ENCODE measurements at places on chromosomes 12 and 14.
A peak's percentile ranks its signal among the peaks of the same experiment; 100 is the strongest.

DNA sequence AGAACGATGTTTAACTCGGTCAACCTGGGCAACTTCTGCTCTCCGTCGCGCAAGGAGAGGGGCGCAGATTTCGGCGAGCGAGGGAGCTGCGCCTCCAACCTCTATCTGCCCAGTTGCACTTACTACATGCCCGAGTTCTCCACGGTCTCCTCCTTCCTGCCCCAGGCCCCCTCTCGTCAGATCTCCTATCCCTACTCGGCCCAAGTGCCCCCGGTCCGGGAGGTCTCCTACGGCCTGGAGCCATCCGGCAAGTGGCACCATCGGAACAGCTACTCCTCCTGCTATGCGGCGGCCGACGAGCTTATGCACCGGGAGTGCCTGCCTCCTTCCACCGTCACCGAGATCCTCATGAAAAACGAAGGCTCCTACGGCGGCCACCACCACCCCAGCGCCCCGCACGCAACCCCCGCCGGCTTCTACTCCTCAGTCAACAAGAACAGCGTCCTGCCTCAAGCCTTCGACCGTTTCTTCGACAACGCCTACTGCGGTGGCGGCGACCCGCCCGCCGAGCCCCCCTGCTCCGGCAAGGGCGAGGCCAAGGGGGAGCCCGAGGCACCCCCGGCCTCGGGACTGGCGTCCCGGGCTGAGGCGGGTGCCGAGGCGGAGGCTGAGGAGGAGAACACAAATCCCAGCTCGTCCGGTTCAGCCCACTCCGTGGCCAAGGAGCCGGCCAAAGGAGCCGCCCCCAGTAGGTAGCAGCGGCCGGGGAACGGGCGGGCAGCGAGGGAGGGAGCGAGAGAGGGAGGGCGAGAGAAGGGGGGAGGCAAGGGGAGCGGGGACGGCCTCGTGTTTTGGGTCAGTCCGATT, 513 bp downstream of the HOXC11 start:
- no peak for DNase-seq
- peaks cover 11% of the 10 kb centered on the region for H3K27me3 ChIP-seq
- H3K27ac ChIP-seq, result no peak overlapping the region
- H3K36me3 ChIP-seq, result no peaks in the 10 kb centered on the region
- peak overlapping the region; percentile 42 for H3K4me3 ChIP-seq

DNA sequence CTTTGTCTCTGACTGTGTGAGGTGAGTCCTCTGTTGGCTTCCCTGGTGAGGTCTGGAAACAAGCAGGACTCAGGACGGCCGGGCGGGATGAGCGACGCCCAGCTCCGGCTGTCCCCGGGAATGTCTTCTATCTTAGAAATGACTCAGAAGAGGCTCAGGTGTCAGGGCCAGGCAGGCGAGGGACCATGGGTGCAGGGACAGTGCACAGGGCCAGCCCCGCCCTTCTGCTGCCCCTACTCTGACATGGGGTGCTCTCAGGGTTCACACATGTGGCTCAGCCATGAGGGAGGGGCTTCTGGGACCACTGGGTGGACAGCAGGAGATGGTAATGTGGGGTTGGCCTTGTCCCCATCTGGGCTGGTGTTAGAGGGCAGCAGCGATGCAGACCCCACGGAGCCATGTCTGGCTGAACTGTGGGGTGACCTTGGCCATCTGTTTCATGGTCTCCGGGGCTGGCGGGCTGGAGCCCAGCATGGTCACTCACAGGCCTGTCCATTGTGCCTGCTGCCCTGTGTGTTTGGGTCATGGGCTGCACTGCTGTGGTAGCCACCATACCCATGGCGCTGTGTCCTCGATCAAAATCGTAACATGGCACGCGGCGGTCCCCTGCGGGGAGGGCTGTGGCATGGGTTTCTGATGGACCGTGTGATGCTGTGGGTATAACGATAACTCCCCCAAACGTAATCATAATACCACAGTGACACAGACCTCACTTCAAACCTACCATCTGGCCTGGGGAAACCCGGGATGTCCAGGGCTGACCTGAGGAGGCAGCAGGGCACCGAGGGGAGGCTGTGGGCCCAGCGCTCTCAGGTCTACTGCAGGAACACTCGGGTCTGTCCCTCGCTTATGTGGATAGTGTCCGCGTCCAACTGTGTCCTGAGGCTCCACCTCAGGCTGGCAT, 368.8 kb downstream of the TMEM121 start:
- no peaks in the 10 kb centered on the region for H3K36me3 ChIP-seq
- no peak overlapping the region for H3K27ac ChIP-seq
- DNase-seq, result no peak
- H3K4me3 ChIP-seq, result no peak overlapping the region

GRCh38 chr12:124551268-124552144, 15.9 kb downstream of the NCOR2 start:
- H3K27me3 ChIP-seq, result no peaks in the 10 kb centered on the region
- no peak overlapping the region for H3K4me3 ChIP-seq
- H3K4me1 ChIP-seq, result peaks cover 18% of the 10 kb centered on the region
- H3K27ac ChIP-seq, result peak overlapping the region; percentile 67
- DNase-seq, result peak; percentile 52

GRCh38 chr12:12441843-12442461, 85.1 kb downstream of the BORCS5 start:
- no peaks in the 10 kb centered on the region for H3K36me3 ChIP-seq
- peaks cover 6% of the 10 kb centered on the region for H3K4me1 ChIP-seq

DNA sequence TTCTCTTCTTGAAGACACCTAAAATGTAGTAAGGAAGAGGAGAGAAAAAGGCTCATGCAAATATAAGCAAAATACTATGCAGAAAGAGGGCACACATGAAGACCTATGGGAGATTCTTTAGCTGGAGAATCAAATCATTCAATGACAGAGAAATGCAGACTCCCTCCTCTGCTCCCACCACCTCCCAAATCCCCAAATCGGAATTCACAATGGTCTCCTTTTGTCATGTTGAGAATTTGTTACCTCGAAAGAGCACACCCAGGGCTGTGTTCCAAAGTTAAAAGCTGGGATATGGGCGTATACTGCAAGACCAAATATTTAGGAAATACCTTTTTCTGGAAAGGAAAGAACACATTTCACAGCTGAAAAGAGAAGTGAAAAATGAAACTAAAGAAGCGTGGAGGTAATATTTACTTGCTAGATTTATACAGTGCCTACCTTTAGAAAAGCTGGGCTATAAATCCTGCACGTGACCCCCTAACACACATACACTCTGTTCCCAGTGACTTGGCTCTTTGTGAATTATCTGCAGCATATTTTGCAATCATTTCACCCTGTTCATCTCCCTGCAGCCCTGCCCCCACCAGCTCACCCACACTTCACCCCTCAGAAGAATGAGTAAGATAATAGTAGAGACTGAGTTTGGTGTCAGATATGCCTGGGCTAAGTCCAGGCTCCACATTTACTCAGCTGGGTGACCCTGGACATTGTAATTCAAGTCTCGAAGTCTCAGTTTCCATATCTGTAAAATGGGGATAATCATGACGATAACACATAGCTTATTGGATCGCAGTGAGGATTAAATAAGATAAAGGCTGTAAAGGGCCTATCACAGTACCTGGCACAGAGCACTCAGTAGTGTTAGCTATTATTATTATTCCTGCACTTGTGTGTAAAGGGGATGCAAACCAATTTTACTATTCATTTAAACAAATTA, 2.9 kb upstream of the CACNA1C start:
- no peak overlapping the region for H3K27ac ChIP-seq
- no peaks in the 10 kb centered on the region for H3K27me3 ChIP-seq
- H3K4me1 ChIP-seq, result no peaks in the 10 kb centered on the region
- no peak overlapping the region for H3K4me3 ChIP-seq
- no peaks in the 10 kb centered on the region for H3K36me3 ChIP-seq

DNA sequence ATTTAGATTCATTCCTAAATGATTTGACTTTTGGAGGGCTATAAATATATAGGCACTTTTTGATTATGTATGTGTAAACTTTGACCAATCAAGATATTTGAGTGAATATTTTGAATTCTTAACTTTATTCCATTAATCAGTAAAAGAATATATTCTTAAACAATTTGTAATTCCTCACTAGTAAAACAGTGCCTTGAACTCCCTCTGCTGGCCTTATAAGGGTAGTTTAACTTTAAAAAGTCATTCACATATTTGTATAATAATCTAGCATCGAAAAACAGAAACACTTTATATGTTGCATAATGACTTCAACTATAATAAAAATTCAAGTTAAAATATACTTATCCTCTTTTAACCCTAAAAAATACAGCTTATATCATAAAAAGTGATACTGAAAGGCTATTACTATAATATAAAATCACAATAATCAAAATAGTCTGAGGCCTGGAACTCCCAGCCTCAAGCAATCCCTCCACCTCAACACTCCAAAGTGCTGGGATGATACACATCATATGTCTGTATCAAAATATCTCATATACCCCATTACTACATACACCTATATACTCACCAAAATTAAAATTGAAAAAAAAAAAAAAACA, 31.2 kb downstream of the CCDC59 start:
- H3K4me1 ChIP-seq, result no peaks in the 10 kb centered on the region
- H3K4me3 ChIP-seq, result no peak overlapping the region

DNA sequence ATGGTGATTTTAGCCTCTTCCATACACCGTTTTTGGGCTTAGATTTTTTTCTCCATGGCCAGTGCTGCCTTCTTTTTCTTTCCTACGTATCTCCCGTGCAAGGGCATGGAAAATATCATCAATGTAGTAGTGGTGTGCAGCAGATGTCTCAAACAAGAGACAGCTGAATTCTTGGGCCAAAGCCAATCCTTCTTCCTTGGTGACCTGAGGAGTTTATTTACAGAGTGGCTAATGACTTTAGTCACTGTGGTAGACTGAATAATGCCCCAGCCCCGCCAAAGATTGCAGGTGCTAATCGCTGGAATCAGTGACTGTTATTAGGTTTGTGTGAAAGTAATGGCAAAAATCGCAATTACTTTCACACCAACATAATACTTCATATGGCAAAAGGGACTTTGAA, 235.5 kb upstream of the NOS1 start:
- no peak overlapping the region for H3K27ac ChIP-seq
- no peaks in the 10 kb centered on the region for H3K27me3 ChIP-seq
- H3K36me3 ChIP-seq, result no peaks in the 10 kb centered on the region
- H3K4me3 ChIP-seq, result no peak overlapping the region
- DNase-seq, result no peak

- no peaks in the 10 kb centered on the region for H3K36me3 ChIP-seq
- DNase-seq, result no peak
- peaks cover 18% of the 10 kb centered on the region for H3K27me3 ChIP-seq
- no peak overlapping the region for H3K4me3 ChIP-seq
- H3K4me1 ChIP-seq, result no peaks in the 10 kb centered on the region
- H3K27ac ChIP-seq, result no peak overlapping the region
Measured at GRCh38 chr12:113702276-113702675, 230.6 kb upstream of the LHX5 start.

DNA sequence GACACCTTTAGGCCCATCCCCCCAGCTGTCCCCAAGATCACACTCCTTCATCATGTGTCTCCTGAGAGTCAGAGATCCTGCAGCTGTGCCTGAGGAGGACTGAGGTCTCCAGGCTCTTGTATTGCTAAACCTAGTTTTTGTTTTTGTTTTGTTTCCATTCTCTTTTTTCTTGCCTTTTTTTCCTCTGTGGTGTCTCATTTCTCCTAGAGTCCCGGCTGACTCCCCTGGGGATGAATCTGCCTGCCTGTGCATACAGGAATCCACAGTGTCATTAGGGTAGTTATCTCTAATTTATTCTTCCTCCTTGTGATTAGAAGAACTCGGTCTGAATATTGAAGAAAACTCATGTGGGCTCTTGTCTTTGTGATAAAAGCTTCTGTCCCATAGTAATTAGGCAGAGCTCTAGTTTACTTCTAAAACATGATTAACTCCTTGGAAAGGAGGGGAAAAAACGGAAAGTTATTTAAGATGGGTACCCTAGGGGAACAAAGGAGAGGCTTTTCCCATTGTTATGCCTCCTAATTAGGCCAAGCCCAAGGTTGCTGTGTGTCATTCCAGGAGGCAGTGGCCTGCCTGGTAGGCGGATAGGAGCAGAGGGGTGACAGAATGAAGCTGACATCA, 343.2 kb downstream of the ZFP36L1 start:
- H3K36me3 ChIP-seq, result no peaks in the 10 kb centered on the region
- no peak overlapping the region for H3K27ac ChIP-seq
- no peak overlapping the region for H3K4me3 ChIP-seq
- H3K4me1 ChIP-seq, result peaks cover 5% of the 10 kb centered on the region
- no peaks in the 10 kb centered on the region for H3K27me3 ChIP-seq

DNA sequence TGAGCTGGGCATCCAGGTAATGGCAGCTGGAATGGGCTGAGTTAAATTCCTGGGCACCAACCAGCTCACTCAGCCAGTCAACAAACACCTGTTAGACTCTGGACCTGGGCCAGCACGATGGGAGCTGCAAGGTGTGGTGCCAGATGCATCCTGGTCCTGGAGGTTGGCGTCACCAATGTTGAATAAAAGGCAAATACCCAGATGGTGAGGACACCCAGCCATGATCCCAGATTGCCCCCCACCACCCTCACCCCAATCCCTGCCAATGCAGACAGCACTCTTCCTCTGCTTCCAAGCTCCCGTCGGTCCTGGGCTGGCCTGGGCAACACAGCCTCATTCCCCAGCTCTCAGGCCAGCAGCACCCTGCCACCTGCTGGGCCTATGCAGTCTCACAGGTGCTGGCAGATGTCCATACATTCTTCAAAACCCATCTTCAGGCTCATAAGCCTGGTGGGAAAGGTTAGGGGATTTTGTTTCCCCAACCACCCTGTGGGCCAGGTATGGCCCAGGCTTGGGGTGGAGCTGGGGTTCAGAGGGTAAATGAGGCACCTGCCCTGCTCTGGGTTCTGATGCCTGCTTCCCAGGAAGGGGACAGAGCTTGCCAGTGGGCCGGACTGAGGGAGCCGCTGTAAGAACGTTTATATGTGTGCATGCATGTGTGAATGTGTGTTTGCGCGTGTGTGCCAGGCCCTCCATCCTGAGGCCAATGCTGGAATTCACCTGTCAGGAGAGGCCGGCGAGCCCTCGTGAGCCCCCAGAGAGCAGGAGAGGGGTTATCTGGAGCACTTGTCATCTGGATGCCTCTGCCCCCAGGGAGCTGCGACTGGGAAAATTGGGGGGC, 58.0 kb downstream of the LGMN start:
- H3K36me3 ChIP-seq, result no peaks in the 10 kb centered on the region
- DNase-seq, result no peak
- H3K27ac ChIP-seq, result no peak overlapping the region
- no peaks in the 10 kb centered on the region for H3K27me3 ChIP-seq
- H3K4me1 ChIP-seq, result peaks cover 12% of the 10 kb centered on the region

DNA sequence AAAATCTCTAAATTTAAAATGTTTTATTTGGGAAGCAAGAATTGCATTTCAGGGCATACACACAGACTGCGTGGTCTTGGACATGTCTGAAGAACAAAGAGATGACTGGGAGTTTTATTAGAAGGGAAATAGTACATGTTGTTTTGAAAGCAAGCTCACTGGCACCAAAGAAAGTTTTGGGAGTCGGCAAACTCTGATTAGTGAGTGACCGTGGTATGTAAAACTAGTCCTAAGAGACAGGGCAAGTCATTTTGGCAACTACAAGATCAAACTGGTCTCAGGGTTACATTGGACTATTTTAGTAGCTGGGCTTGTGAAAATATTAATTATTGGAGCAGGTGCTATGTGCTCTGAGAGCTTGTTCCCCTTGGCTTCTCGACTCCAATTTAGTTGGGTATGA, 14.9 kb downstream of the TMEM116 start:
- H3K4me1 ChIP-seq, result no peaks in the 10 kb centered on the region
- no peak for DNase-seq
- H3K27me3 ChIP-seq, result no peaks in the 10 kb centered on the region
- H3K36me3 ChIP-seq, result no peaks in the 10 kb centered on the region
- H3K4me3 ChIP-seq, result no peak overlapping the region
- no peak overlapping the region for H3K27ac ChIP-seq
